ENCODE measurements at places on chromosomes 3 and 15.

GRCh38 chr15:91216000-91216399 is 115.9 kb downstream of the SV2B start:
- no peak for DNase-seq

GRCh38 chr15:88509964-88510363 is 36.5 kb downstream of the DET1 start:
- no peak for DNase-seq

DNA sequence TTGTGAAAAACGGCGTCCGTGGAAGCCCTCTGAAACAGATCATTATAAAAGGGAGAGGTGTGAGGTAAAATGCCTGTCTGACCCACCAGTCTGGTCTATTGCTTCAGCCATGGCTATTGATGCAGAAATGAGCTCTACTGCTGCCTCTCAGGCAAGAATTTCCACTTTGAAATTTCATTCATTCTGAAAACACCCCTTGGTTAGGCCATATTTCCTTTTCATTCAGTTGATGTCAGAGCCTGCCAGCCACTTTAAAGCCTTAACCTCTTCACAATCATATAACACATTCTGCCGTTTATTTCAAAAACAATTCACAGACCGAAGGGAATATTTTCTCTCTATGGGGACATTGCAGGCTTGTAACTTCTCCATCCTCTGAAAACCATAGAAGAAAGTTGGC is 71.9 kb downstream of the FOXB1 start:
- peak; percentile 71 for DNase-seq

DNA sequence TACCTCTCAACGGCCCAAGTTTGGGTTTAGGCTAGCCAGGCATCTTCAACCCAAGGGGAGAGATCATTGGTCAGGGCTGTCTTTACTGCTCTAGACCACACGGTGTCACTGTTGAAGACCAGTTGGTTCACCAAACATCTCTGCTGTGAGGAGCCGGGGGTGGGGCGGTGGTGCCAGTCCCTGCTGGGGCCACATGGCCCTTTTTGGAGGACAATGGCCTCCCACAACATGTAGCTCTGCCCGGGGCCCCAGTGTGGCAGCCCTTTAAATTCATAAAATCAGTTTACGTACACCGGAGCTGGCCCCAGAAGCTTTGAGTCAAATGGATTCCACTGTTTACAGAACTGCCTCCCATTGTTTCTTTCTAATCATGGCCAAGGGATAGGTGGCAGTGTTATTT is 19.1 kb upstream of the TM4SF18 start:
- DNase-seq: peak; percentile 57

DNA sequence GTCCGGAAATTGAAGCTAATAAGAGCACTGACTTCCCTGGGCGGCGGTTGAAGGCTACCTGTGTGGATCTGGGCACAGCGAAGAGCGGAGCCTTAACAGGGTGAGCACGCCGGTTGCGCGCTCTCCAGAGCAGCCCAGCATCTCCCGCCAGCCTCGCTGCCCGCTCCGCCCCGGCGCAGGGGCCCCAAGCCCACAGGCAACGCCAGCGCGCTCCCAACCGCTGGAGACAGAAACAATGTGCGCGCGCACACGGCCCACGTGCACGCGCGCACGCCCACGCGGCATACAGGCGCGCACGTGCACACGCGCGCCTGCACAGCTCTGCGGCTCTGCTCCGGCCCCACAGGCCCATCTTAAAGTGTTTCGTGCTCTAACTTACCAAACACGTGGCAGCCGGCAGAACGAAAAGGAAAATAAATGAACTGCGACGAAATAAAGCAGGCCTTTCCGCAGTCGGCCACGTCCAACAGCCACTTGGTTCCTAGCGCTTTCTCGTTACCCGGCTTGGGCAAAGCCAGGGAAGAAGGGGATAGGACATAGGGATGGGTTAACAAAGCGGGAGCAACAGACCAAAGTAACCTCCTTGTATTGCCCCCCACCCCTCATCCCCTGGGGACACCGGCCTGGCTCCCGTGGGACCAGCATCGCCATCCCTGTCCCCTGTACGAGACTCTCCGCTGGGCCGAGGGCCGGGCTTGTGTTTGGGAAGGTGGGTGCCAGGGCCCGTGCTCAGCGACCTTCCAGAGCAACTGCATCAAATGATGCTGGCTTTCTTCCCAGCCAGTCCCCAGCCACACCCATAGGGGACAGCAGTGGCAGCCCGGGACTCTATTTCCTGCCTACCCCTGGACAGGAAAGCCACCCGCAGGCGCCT is 203.7 kb downstream of the ABHD5 start:
- DNase-seq: peak; percentile 39

DNA sequence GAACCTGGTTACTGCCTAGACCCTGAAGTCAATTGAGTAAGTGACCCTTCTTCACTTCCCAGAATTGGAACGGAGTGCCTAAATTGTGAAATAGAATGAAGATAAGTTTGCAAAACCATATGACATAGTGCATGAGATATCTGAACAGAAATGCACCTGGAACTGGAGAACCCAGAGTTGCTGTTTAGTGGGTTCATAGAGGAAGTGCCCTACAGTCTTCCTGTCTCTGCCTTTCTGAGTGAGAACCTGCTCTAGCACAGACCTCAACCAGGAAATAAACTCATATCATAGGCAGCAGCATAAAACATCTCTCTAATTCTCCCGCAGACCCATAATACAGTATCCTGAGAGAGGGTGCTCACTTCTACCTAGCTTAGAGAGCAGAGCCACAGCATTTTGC is 82.9 kb downstream of the EOMES start:
- DNase-seq: peak; percentile 77

DNA sequence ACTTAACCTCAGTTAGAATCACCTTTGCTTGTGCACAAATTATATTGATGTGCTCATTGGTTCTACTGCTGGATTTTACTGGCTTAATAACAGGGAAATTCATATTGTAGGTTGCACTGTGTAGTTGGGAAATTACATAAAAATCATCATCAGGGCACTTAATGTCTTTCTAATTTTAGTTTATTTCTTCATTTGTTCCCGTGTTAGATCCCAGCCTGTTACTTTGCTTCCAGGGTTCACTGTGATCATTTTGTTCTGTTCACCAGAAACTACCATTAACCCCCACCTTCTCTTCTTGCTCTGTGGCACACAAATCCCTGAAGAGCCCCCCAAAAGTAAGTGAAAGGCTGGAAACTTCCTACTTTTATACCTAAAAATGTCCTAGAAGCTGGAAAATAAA is 80.4 kb downstream of the RARB start:
- no peak for DNase-seq

GRCh38 chr3:149600634-149601033 is 57.2 kb downstream of the WWTR1 start:
- no peak for DNase-seq

DNA sequence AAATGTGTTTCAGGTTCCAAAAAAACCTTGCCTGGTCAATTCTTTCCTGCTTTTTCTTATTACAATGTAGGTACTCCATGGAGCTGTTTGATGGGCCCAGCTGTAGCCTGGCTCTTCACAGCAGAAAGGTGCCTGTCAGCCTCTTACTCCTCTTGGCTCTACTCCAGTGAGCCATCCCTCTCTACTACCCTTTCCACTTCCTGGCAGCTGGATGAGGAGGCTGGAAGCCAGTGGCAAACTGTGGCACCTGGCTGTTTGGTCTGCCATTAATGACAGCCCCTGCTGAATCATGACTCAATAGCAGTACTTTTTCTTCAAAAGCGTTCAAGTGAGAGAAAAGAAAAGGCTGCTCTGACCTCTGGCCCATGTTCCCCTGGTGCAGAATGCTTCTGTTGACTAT is 618.1 kb downstream of the PYDC2 start:
- DNase-seq: no peak

GRCh38 chr3:70973558-70973957 is 610.0 kb downstream of the FOXP1 start:
- DNase-seq: peak; percentile 29

DNA sequence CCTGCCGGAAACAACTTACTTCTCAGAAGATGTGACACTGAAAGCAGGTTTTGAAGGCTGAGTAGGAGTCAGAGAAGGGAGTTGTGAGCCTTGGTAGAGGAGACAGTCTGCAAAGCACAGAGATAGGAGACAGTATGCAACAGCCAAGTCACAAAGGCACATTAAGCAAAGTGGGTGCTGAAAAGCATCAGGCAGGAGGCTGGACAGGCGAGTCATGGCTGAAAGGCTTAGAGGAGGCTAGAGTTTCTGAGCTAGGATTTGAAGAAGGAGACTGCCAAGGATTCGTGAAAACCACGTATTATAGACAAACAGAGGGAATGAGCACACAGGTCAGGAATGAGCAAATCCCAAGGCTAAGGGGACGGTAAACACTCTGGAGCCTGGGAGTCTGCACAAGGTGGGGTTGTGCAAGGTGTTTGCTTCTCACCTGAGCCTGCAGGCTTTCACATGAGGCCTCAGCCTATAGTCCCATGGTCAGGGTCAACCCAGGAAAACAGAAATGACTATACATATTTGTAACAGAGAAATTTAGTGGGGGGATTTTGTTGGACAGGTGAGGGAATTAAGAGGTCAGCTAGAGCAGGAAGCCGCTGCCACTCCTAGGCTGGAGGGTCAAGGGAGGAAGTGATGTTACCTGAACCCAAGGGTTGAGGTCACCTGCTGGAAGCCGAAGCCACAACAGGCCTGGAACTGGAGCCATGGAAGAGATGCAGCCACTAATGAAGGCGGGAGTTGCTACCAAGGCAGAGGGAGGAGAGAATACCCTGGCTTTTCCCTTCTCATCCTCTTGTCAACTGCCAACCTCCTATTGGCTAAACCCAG is 23.1 kb upstream of the TRIM71 start:
- DNase-seq: no peak

DNA sequence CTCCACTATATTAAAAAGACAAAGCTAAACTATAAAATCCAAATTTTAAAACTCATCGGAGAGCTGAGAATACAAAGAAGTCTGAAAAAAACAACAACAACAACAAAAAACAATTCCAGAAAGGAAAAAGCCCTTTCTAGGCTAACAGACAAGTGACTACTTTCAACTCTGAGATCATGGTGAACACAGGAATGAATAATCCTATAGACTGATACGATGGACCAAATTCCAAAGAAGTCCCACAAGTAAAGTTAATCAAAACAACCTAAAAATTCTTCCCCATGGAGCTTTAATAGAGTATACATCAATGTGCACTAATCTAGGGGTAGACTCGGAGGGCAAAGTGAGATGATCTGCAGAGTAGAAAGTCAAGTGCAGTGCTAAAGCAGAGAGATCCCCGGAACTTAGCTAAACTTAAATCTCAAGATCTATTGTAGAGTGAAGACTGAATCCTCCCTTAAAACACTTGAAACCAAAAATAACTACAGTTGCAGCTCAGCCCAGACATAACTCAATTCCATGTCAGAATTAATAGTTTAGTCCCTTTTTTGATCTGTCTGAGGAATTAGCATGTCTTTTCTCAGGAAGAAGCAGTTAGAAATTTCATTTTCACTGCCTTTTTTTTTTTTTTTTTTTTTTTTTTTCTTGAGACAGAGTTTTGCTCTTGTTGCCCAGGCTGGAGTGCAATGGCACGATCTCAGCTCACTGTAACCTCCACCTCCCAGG is 43.5 kb downstream of the MYO9A start:
- DNase-seq: no peak

- DNase-seq: no peak
These were observed 87.2 kb upstream of the NMNAT3 start for GRCh38 chr3:139764936-139765335.

DNA sequence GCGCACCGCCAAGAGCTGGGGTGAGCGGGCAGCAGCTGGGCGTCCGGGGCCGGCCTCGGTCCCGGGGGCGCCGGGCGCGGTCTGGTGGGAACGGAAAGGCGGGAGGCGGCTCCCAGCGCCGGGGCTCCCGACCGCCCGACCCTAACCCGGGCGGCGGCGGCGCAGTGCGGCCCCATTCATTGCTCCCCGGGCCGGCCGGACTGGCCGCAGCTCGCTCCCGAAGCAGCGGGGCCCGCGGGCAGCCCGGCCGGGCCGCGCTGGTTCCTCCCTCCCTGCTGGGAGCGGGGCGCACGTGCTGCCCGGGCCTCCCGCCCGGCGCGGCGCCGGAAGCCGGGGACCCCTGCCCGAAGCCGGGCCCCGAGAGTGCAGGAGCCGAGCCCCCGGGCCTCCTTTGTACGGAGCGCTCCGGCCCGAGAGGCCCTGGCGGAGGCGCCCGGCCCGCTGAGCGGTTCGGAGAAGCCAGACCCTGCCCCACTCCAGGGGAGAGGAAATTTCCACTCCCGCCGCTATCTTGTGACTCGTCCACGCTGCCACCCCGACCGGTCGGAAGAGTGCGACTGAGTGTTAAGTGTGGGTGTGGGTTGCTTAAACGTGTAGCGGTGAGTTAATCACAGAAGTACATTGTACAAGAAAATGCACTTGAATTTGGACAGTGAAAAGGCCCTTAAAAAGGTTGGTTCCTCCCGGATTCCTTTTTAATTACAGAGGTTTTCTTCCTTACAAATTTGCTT is 613 bp downstream of the ATP1B3 start:
- DNase-seq: peak; percentile 68

- DNase-seq: no peak
These were observed 91.1 kb upstream of the MRPS22 start for GRCh38 chr3:139252719-139253118.

DNA sequence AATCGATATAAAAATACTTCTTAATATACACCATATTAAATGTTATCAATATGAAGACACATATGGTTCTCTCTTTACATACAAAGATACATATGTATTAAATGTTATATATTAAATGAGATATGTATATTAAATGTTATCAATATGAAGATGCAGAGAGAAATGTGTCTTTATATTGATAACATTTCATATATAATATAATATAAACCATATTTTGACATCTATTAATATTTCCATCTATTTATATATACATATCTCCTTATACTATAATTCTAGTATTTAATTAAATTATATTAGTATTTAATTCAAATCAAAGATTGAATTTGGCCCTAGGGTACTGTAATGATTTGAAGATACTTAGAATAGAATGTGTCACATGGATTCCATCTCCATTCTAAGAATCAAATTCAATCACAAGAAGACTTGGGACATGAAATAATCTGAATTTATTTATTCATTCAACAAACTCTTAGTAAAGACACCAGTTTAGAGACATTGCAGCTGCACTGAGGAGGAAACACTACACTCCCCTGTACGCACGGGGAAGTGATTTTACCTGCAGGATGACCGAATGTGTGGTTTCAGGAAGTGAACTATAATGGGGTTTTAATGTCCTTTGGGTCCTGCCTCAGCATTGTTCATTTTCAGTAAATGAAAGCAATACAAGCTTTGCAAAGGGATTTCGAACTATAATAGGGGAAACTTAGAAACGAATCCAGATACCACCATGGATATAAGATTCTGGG is 365.1 kb downstream of the MECOM start:
- DNase-seq: no peak

GRCh38 chr3:153757839-153758238 is 363.4 kb upstream of the ARHGEF26 start:
- DNase-seq: no peak

- peak; percentile 7 for DNase-seq
These were observed 296.6 kb downstream of the SUCLG2 start for GRCh38 chr3:67357610-67358458.

DNA sequence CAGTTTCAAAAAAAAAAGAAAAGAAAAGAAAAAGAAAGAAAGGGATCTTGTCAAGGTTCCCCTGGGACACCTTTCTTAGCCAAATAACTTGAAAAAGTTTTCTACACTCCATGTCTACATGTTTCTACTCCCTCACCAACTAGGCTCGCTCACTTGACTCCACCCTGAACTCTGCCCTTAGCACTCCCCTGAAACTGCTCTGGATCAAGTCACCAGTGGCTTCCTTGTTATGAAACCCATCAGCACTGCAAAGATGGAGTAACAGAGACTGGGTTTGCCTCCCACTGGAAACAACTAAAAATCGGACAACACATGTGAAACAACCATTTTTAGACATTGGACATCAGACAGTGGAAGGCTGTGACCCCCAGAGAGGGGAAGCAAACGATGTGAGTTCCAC is 36.8 kb downstream of the TMEM40 start:
- no peak for DNase-seq
